ENCODE measurements at places on chromosomes 13 and 19. TPM values are rescaled to one million over a fixed set of nuclear protein-coding genes. Genes with fewer than 3 reads are reported as not detected.

DNA sequence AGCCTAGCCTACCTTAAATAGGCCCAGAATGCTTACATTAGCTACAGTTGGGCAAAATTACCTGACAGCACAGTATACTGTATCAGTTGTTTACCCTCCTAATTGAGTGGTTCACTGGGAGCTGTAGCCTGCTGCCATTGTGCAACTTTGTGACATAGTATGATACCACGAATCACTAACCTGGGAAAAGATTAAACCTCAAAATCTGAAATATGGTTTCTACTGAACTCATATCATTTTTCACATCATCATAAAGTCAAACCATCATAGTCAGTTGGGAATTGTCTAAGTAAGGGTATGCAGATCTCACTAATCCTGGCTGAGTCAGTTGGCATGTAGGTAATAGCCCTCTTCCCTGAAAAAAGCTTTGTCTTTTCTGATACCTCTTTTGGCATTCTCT lies 9.2 kb downstream of the PAN3 start:
- peak; percentile 8 for DNase-seq

ZNF578 gene
- total RNA-seq = 0.30 TPM

DMKN gene
- total RNA-seq = 34.4 TPM

GRCh38 chr19:45621976-45622503 lies 17.2 kb downstream of the EML2 start:
- no peak for DNase-seq

DNA sequence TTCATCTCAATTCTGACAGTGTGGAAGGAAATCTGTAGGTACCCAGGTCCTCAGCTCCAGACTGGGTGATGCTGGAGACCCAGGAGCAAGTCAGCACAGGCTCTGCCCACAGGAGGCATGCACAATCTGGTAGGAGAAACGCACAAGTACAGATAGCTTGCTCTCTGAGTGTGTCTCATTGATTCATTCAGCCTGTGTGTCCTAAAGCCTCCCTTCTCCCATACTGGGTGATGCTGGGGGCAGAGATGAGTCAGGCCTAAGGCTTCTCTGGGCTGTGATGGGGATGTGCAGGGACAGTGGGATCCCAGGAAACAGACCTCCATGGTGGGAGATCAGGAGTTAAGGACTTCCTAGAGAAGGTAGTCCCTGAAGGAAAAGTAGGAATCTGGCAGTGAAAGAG lies 6.8 kb downstream of the ZNF526 start:
- DNase-seq = no peak

DNA sequence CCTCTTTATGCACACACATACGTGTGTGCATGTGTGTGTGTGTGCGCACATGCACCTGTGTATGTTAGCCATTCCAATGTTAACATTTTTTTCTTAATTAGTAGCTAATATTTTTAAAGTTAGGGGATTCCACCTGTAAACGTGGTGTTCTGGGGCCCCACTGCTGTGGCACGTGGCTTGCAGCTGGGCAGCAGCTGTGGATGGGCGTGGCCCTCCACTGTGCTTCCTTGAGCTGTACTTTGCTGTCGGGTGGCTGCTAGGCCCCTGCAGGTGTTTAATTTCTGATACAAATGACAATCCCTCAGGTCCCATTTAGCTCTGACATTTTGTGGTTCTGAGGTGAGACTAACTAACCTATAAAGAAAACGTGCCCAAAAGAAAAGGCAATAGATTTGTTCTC lies 58.9 kb upstream of the GJB6 start:
- DNase-seq = no peak

- DNase-seq = no peak
Measured at GRCh38 chr13:39197647-39198007, 159.4 kb downstream of the NHLRC3 start.

ZNF723 gene
- not detected for total RNA-seq

DNA sequence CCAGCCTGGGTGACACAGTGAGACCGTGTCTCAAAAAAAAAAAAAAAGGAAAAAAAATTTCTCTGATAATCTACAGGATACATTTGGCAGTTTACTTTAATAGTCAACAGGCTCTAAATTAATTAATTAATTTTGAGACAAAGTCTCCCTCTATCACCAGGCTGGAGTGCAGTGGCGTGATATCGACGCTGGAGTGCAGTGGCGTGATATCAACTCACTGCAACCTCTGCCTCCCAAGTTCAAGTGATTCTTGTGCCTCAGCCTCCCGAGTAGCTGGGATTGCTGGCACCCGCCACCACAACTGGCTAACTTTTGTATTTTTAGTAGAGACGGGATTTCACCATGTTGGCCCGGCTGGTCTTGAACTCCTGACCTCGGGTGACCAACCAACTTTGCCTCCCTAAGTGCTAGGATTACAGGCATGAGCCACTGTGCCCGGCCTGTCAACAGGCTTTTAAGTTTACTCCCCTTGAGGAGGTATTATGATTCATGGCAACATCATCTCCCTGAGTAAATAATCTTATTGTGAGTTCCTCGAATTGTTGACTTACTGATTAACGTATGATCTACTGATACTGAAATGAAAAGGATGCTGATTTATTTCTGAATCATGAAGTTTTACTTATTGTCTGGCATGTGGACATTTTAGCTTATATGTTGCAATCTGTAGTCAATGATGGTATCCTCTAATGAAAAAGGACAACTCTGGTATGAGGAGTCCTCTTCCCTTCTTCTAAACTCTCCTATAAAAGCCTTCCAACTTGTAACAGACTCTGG lies 21.3 kb upstream of the MTRF1 start:
- DNase-seq = peak; percentile 89

DNA sequence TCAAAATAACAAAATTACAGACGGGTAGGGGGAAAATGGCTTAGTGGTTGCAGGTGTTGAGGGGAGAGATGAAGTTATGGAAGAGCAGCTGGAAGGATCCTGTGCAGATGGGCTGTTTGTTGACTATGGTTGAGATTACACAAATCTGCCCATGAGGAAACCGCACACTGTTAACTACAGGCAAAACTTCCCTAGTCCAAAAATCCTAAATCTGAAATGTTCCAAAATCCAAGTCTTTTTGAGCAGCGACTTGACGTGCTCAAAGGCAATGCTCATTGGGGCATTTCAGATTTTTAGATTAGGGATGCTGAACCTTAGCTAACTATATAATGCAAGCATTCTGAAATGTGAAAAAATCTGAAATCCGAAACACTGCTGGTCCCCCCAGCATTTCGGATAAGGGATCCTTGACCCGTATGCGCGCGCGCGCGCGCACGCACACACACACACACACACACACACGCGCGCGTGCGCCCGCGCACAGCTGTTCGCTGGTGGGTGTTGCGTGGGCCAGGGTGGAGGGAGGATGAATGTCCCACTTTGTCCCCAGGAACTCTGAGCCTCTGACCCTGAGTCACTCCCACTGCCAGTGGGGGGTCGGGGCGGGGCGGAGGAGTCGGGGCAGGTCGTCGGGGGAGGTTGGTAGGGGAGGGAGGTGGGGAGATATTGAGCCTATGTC lies 6.8 kb downstream of the F2RL3 start:
- DNase-seq = no peak

ONECUT3 gene
- total RNA-seq = not detected

DNA sequence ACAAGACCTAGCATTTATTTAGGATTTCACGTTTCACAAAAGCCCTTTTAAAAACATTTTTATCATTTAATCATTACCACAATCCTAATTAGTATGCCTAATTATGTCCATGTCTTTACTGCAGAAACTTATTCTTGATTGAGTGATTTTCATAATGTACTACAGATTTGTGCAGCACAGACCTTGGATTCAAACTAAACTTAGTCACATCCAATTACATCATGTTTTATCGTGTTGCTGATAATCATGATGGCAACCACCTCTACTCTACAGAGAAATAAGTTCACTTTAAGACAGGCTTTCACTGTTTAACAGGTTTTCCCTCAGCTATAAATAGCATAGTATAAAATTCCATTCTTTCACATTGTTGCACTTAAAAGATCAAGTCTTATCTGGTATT lies 240.9 kb upstream of the RFC3 start:
- no peak for DNase-seq

DNA sequence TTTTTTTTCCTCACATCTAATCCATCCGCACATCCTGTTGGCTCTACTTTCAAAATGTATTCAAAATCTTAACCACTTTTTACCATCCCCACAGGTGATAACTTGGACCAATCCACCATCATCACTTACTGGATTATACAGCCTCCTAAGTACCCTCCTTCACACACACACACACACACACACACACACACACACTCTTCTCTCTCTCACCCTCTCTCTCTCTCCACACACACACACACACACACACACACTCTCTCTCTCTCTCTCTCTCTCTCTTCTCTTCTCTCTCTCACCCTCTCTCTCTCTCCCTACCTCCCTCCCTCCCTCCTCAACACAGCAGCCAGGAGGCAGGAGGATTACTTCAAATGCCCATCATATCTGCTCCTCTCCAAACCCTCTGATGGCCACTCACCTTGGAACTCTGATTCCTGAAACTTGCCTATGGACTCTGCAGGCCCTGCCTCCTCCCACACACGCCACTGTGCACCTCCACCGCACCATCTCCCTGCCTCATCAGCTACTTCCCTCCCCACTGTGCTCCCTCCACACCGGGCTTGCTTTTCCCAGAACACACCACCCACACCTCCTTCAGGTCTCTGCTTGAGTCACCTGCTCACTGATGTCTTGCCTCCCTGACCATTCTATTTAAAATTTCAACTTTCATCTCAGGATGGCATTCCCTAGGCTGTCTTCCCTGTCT lies 39.7 kb downstream of the RCBTB2 start:
- no peak for DNase-seq

DNA sequence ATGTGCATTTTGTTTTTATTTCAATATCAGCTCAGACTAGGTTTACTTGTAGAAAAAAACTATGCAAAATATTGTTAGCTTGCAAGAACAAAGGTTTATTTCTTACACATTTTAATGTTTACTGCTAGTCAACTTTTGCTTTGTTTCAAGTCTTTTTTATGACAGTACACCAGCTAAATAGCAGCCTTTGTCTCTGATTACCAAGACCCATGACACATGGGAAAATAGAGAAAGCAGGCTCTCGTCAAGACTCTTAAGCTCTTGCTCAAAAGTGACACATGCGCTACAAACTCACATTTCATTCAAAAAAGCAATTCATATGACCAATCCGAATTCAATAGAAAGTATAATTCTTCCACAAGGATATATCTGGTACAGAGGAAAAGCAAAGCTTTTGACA lies 642.3 kb upstream of the SLITRK1 start:
- no peak for DNase-seq

DNA sequence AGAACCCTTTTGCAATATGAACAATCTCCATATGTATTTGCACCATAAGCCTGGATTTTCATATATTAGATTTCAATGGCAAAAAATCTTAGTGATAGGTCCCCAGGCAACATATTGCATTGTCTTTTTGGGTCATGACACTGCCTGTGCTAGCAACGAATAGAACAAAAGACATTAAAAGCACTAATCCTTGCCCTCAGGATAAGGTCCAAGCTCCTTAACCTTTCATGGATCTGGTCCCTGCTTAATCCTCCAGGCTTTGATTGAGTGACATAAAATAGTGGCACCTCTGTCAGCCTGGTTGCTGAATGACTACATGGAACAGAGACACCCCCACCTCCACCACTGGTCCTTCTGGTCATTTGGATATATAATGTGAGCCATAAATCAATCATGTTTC lies 134.4 kb downstream of the RBM26 start:
- no peak for DNase-seq

- no peak for DNase-seq
Measured at GRCh38 chr19:42369433-42370067, 20.5 kb downstream of the CNFN start.

- peak; percentile 51 for DNase-seq
Measured at GRCh38 chr13:23567906-23568460, 2.2 kb upstream of the TNFRSF19 start.

DNA sequence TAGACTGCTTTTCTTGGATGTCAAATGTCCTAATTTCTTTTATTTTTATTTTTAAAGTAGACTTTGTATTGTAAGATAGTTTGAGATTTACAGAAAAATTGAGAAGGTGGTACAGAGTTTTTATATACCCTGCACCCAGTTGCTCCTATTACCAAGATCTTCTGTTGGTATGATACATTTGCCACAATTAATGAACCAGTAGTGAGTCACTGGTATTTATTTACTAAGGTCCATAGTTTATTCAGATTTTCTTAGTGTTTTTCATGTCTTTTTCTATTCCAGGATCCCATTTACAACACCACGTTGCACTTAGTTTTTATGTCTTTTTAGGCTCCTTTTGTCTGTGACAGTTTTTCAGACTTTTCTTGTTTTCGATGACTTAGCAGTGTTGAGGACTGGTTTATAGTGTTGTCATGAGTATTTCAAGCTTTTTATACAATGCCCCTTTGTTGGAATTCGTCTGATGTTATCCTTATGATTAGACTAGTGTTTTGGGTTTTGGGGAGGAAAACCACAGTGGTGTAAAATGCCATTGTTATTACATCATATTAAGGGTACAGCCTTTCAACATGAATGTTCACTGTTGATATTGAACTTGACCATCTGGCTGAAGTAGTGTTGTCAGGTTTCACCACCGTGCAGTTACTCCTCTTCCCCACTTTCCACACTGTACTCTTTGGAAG lies 35.9 kb downstream of the COG3 start:
- DNase-seq = peak; percentile 94

DNA sequence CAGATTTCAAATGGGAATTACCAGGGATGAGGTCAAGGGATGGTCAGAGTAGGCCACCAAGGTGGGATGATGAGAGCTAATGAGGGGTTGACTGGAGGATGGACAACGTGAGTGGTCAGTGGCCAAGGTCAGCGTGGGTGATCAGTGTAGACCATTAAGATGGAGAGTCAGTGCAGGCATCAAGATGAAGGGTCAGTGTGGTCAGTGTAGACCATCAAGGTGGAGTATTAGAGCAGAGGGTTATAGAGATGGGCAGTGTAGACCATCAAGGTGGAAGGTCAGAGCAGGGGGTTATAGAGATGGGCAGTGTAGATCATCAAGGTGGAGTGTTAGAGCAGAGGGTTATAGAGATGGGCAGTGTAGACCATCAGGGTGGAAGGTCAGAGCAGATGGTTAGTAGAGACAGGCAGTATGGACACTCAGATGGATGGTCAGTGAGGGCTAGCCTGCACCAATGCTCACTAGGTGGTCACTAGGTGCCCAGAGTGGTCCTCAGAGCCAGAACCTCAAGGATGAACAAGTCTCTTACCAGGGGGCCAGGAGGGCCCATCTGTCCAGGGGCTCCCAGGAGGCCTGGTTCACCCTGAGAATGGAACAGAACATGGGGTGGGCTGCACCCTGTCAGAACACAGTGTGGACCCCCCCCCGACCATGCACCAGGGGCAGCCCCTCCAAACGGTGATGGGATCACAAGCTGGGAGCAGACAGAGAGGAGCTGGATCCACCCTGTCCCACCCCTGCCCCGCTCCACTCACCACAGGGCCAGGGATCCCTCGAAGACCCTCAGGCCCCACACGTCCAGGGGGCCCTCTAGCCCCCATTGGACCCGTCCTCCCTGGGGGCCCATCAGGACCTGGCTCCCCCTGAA lies 32.7 kb upstream of the OLFM2 start:
- DNase-seq = no peak

SLC7A9 gene
- total RNA-seq = not detected

CEACAM4 gene
- total RNA-seq = not detected

All from M059J (cell line).